ENCODE measurements at places on chromosomes 2 and 18.

DNA sequence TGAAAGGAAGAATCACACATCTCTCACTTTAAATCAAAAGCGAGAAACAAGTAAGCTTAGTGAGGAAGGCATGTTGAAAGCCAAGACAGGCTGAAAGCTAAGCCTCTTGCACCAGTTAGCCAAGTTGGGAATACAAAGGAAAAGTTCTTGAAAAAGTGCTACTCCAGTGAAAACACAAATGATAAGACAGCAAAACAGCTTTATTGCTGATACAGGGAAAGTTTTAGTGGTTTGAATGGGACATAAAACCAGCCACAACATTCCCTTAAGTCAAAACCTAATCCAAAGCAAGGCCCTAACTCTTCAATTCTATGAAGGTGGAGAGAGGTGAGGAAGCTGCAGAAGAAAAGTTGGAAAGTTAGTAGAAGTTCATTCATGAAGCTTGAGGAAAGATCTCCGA, 28.0 kb downstream of the LIMS1 start:
- DNase-seq, result no peak

DNA sequence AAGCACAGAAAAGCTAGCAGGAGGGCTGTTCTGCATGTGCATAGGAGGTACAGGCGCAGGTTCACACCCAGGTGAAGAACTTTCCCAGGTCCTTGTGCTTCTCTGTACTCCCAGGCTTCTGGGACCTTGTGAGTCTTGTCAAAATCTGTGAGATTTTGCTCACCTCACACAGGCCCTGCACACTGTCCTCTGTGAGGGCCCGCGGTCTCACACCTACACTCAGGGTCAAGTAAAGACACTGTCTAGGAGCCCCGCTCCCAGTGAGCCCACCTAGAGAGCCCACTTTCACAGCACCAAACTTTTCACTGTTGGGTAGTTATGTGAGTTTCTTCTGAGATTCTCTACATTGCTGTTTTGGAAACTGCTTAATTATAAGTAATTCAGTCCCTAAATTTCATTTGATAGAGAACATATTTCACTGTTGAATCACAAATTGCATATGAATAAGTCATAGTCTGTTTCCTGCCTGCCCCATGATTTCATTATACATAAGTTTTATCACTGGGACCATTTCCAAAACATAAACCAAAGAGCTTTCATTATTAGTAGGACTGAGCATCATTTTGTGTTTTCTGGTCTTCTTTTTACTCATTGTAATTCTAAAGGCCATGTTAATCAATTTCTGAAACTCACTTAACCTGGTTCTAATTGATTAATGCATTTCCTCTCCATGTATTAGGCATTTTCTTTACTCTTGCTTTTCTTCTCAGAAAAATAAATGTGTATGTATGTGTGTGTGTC, 234.2 kb upstream of the SPOPL start:
- DNase-seq, result no peak

- DNase-seq, result no peak
Measured at GRCh38 chr2:162012565-162013058, 61.4 kb downstream of the DPP4 start.

DNA sequence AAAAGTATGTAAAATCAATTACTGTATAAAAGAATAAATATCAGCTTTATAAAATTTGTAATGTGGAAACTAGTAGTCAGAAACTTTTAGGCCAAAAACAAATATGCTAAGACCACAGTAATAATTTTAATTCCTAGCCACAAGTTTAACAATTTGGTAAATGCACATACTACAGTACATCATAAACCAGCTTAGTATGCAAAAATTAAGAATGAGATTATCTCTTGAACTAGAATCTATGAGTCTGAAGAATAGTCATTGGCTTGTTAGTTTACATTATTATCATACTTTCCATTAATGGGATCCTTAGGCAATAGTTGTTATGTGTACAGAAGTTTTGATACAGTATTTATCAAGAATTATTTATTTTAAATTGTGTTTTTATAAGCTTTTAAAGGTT, 491.9 kb upstream of the FSIP2 start:
- DNase-seq, result no peak

DNA sequence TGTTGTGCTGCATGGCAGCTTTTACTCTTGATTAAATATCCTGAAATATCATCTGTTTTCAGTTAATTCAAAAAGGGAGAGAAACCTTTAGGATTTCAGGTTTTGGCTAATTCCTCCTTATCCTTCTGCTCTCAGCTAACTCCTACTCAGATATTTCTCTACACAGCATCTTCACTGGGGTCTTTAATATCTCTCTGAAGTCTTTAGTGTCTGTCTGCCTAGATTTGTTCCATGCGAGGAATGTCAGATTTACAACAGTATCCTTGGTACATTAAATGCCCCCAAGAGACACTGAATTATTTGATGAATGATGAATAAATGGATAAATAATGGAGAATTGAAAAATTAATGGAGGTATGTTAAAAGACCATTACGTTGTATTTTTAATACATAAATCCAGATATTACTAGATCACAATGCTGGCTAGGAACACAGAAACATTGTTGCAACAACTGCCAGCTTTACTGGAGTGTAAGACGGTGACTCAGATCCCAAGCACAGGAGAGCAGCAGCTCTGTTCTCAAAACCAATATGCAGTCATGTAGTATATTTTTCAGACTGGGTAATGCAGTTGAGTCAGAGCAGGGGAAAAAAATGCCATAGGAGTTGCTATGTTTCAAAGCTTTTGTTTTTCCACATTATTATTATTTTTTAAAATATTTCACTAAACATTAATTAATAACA, 388.0 kb upstream of the SYT4 start:
- no peak for DNase-seq

DNA sequence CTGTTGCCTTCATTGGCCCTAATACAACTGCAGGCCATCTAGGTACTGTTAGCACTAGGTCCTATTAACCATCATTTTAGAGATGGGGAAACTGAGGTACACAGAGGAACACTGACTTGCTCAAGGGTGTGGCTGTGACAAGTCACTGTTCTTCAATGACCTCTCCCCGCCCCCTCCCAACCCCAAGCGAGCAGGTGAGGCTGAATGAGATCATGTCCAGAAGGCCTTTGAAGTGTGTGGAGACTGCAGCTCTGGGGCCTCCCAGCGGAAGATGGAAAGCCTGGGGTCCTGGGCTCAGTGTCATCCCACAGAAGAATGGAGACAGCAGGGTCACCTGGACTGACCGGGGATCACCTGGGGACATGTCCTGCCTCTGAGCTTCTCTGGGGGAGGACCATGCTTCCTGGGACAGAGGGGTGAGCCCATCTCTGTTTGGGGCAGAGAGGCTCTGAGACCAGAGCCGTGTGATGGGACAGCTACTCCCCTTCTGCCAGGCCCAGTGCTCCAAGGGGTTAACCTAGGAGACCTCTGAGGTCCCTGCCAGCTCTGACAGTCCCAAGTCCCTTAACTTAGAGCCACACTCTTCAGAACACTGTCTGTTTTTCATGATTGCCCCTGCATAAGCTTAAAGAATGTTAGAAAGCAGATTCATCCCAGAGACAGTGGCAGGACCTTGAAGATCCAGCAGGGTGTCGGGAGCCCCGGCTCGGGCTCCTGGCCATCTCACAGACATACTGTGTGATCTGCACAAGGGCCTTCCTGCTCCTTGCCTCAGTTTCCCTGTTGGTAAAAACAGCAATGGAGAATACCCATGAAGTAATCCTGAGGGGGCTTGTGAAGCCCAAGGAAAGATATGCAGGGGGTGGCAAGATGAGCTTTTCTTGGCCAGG, 16.7 kb upstream of the FOSL2 start:
- DNase-seq, result no peak

- no peak for DNase-seq
Measured at GRCh38 chr2:42252464-42252863, 83.3 kb downstream of the EML4 start.
